ENCODE measurements at places on chromosomes 4 and X.

DNA sequence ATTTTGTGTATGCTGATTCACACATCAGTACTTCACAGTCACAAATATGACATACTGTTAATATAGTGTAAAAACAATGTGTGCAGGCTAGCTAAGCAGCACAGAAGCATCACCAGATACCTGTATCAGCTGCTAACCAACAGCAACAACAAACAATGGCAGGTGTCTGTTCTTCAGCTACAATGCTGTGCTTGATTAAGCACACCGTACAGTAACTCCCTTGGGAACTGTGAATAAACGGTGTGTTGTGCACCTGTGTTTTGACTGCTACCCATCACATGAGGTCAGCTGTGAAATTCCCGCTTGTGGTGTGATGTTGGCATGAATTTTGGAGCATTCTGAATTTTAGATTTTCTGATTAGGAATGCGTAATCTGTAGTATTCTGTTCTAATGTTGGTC lies 379.7 kb upstream of the FAT1 start:
- peak; percentile 15 for DNase-seq

- no peak for DNase-seq
Measured at GRCh38 chrX:44904542-44905115, 31.6 kb downstream of the KDM6A start.

DNA sequence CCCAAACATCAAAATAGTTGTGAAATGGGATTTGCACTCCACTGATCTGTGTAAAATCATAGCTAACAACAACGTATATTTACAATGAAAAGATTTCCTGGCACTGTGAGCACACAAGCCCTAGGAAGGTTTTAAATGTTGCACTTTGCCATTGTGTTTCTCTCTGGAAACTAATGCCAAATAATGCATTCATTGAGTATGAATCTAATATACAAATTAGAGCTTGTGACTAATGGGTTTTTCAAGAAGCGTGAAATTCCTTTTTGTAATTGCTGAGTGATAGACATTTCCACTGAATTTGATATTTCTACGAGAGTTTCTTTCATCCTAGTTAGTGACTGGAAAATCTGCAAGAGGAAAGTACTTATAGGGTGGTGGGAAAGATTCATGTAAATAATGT lies 135.9 kb downstream of the COL25A1 start:
- DNase-seq, result no peak

DNA sequence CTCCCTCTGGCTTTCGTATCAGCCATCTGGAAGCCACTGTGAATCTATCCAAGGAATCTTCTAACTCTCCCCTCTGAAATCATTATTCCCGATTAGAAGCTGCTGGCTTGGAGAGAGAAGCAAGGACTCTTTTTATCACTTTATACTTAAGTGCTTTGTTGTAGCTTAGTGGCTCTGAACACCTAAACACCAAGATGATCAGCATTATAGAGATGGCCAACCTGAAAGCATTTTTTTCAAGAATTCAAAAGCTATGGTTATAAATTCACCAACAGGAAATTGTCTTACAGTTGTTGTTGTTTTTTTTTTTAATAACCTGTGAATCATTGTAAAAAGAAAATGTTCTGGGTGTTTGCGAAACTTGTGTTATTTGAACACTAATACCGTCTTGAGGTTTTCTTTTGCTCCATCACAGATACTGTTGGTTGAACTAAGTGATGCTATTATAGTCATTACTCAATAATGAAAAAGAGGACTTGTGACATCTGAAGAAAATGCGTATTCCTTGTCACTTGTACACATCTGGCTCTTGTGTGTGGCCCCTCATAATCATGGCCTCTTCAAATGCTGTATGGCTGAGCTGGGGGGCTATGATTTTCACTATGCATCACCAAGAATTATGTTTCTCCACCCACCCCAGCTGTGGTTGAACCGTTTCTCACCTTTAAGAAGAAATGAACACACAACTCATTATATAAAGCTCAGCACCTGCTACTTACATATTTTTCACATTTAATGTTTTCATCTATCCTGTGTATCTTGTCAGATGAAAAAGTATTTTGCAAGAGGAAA lies 11.8 kb upstream of the SMIM43 start:
- DNase-seq, result no peak

DNA sequence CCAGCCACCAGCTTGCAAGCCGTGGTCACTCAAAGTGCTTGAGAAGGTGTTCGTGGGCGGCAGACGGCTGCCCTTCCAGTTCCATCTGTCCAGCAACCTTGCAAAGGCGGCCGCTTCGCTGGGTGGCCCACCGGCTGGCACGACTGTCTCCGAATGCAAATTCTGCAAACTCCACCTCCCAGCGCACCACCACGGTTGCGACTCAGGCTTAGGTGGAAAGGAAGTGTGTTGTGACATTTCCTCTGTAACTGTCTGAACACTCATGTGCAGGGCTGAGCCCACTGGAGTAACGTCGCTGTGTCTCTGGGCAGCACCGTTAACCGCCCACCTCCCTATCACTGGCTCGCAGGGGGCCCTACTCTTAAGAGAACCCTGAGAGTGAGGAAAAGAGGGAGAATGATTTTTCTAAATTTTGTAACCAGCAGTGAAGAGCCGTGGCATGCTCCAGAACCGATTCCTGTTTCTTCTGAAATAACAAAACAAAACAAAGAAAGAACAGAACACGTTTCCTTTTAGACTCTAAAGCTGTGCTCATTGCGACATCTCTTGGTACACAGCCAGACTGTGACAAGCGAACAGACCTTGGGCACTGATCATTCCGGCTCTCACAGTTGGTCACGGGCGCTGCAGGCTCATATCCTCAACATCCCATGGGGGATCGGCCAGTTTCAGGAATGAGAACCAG lies at the start of gene P2RY8:
Gene P2RY8, minus strand, starts transcription at position 155 of the 685 bp plus-strand sequence. CDS start 70,627 bp downstream, outside the sequence.
- DNase-seq, result no peak

GRCh38 chr4:84733343-84734033 lies 150.6 kb downstream of the CDS1 start:
- no peak for DNase-seq

- no peak for DNase-seq
Measured at GRCh38 chr4:81272671-81273070, 57.6 kb upstream of the PRKG2 start.

GRCh38 chr4:25904748-25905082 lies 9.3 kb upstream of the SMIM20 start:
- DNase-seq, result no peak

- no peak for DNase-seq
Measured at GRCh38 chr4:47434931-47435330, 28.6 kb downstream of the COMMD8 start.

GRCh38 chr4:182022909-182023308 lies 220.3 kb upstream of the TENM3 start:
- DNase-seq, result no peak
